ENCODE measurements at places on chromosomes 2 and 18.

- no peak for DNase-seq
These were observed 758.4 kb upstream of the GCFC2 start for GRCh38 chr2:76469066-76469465.

DNA sequence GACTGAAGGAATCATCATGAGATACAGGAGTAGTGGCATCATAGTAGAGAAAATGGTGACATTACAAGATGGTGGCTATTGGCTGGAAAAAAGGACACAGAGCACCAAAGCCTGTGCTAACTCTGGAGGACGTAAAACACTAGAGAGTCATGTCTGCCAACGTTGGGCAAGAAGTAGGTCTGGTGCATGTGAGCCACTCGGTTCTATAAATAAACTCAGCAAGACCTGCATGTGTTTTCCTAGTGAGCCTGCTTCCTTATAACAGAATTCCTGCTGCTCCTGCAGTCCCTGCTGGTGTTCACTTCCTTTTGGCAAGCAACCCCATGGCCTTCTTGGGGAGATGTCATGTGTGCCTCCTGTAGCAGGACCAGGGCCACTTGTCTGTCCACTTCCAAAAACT lies 325.2 kb downstream of the OSR1 start:
- no peak for DNase-seq

- DNase-seq: no peak
These were observed 58.4 kb downstream of the LRATD1 start for GRCh38 chr2:14690926-14691325.

GRCh38 chr18:33914399-33914798 lies 310.3 kb downstream of the NOL4 start:
- no peak for DNase-seq

- no peak for DNase-seq
These were observed 230.1 kb downstream of the ALPK2 start for GRCh38 chr18:58398648-58399398.

DNA sequence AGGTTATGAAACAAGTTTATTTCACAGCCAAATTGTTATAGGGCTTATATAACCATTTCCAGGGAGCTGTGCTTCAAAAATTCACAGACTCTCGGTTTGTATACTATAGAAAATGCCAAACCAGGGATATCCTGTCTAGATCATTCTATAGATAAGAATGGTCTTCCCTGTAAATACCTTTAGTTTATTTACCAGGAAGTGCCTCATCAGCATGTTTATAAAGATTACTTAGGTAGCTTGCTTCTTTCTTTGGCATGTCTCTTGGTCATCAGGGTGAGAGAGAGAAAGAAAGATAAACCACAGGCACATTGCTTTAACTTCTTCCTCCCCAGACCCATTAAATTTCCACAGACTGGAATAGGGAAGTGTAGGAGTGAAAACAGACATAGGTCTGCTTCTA lies 439.4 kb downstream of the SPAG16 start:
- no peak for DNase-seq

DNA sequence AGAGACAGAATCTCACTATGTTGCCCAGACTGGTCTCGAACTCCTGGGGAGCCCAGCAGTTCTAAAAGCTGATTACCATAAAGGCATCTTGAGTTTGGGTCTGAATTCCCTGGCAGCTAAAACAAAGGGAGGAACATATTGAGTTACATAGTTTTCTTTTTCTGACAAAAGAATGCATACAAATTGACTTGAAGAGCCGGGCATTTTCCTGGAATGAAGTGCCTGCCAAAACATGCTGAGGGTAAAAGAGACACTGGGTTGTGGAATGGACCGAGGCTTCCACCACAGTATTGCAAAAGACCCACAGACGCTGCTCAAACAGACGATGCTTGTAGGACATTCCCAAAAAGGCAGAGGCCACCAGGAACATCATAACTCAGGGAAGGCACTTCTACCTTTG lies 35.1 kb upstream of the ROCK2 start:
- no peak for DNase-seq
